ENCODE measurements at places on chromosomes 5 and 9. TPM values are rescaled to one million over a fixed set of nuclear protein-coding genes. Genes with fewer than 3 reads are reported as not detected.

DNA sequence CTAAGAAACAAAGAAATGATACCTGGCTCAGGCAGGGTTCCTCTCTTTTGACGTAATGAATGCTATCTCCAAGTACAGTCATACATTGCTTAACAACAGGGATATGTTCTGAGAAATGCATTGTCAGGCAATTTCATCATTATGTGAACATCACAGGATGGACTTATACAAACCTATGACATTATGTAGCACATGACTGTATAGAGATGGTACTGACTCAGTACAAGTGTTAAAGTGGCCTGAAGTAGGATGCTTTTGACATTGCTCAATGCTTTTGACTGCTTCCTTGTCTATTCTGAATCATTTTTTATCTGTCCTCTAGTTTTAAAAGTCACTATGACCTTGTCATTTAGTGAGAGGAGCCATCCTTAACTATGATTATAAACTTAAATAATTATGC is 147.6 kb downstream of the NR2F1-AS1 start:
- DNase-seq = no peak

GRCh38 chr5:80885396-80886000 is 74.7 kb upstream of the RASGRF2 start:
- no peak for DNase-seq

DNA sequence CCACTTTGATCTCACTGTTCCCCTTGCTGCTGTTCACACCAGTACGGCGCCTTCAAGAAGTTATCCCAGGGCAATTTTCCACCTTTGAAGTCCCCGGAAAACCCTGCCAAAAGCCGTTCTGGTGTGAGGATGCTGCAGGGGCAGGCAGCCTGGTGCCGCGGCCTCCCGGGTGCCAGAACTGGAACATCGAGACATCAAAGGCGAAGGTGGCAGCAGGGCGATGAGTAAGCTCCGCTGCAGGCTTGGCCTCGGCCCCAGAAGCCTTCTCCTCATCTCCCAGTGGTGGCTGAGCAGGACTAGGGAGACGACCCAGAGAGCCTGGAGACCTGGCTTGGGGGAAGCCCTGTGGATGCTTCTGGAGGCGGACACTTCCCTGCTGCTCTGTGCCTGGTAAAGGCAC is 115.3 kb upstream of the MSX2 start:
- no peak for DNase-seq

DNA sequence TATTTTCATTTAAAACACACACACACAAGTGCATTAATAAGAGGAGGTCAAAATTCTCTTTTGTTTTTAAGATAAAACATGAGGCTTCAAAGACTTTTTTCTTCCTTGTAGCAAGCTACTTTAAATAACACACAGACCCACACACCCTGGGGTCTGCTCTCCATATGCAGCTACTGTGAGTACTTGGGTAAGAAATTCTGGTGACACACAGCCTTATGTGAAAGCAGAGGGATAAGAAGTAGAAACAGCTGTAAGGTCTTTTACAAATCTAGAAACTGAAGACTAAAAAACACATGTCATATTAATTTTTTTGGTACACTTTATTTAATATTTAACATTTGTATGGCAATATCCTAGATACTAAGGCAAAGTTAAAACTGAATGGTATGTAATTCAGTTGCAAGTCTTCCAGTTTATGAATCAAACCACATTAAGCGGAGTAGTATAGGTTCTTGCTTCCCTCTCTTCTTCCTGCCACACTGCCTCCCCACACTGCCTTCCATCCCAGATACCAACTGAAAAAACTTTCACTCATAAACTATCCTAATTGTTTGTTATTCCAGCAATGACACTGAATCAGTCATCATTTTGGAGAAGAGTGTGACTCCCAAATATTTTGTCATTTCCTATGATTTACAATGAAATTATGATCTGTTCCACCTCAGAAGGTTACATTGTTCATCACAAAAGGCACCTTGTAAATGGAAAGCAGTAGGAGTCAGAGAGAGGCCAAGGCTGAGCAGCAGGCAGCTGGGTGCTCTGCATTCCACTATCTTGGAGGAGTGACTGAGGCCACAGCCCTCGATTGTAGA is 92.0 kb downstream of the PLCXD3 start:
- no peak for DNase-seq

- no peak for DNase-seq
Observed at GRCh38 chr5:113169720-113170119, 193.1 kb downstream of the DCP2 start.

- peak; percentile 59 for DNase-seq
Observed at GRCh38 chr9:133421615-133422542, at the start of gene ADAMTS13. Gene ADAMTS13 (plus strand): TSS chr9:133422367. CDS start chr9:133422444, 77 bp downstream.

DNA sequence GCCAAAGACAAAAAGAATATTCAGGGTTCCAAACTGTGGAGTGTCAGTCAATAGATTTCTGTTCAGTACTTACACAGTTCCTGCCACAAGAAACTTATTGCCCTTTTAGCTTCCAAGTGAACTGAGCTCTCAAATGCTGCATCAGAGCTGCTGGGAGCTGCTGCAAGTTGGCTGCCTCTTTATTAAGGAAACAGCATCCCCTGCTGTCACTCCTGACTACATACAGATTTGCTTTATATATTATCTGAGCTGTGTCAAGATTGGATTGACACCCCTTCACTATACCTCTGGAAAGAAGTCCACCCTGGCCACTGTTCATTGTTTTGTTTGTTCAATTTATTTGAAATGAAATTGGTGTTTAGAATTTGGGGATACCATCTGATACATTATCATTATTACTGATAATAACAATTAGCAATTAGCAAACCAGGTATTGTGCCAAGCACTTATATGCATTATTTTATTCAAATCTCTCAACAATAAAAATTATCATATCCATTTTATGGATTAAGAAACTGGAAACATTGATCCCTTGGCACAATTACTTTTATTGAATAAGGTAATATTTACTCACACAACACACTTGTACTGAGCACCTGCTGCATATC is 16.4 kb upstream of the C5orf58 start:
- DNase-seq = peak; percentile 11

- DNase-seq = peak; percentile 70
Observed at GRCh38 chr9:37187292-37187691, 66.9 kb downstream of the ZCCHC7 start.

DNA sequence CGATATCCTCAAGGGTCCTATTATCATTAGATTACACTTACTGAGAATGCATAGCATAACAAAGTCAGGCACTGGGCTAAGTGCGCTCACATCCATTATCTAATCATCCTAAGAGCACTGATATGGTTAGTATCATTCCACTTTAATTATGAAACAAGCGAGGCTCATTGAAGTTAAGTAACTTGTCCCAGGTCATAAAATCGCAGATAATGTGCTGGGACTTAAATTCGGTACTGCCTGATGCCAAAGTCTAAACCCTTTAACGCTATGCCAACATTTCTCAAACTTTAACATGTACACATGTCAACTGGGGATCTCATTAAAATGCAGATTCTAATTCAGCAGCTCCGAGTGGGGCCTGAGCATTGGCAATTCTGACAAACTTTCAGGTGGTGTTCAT is 204.7 kb downstream of the PTTG1 start:
- DNase-seq = no peak

DNA sequence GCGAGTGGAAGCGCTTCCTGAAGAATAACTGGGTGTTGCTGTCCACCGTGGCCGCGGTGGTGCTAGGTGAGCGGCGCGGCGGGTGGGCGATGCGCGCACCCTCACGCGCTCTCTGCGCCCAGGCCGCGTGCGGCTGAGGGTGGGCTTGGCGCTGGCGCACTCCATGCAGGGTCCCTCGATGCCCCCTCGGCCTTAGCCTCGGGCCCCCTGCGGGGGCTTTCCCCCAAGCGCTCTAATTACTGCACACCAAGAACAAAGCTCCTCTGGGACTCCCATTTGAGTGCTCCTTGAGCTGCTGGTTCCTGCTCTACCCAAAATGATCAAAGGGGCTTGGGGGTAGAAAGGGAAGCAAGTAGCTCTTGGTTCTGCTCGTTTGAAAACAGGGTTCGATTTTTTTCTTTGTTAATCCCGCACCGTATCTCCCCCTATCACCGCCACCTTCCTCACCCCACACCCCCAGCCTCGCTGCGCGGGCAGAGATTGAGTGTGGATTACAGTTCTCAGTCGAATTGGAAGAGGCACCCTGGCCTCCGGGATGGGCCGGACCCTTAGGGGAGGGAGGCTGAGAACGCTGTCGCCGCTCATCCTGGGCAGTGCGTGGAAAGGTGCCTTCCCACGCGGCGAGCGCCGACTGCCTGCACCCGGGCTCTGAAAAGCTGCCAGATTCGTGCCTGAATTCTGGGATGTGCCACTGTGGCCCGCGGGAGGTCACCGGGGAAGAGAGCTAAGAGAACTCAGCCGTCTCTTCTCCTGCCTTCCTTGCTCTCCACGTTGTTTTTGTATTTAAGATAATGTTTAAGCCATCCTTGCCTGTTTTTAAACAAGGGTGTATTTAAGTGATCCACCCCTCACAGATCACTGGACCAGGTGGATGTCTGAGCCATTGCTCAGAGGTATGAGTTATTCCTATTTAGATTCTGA is 697 bp downstream of the SLC1A1 start:
- no peak for DNase-seq

DNA sequence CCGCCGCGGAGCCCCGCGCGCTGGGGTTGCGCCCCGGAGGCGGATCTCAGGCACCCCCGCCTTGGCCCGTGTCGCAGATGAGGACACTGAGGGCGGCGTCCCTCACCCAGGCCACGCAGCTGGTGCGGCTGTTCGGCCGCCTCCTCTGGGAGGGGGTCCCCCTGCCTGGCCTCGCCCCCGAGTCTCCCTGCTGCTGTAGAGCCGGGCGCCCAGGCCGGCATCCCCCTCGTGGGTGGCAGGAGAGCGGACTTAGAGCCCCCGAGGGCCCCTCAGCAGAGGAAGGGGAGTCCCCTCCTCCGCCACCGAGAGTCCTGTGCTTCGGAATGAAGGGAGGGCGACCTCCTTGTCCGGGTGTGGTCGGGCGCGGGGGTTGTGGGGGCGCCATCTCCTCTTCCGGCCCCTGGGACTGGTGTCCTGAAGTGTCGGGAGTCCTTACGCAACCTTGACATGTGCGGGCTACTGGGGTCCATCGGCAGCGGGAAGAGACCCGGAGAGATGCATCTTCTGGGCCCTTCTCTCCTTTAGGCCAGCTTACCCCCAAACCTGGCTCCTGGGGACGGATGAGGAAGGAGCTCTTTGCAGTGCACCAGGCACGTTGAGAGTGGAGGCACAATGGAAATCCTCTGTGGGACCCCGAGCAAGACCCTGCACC is 11.7 kb upstream of the EXOSC2 start:
- DNase-seq = peak; percentile 17

- no peak for DNase-seq
Observed at GRCh38 chr9:5876026-5876425, 14.7 kb upstream of the MLANA start.

GRCh38 chr9:111187376-111187775 is 142.6 kb downstream of the OR2K2 start:
- no peak for DNase-seq

Gene FCHO2
- 7.2 TPM for total RNA-seq

Gene PROB1
- total RNA-seq = 5.9 TPM

Gene KCNN2
- not detected for total RNA-seq

Gene C6
- total RNA-seq = not detected

Gene GRIA1
- total RNA-seq = not detected

Gene RANBP3L
- not detected for total RNA-seq

Gene MEIKIN
- not detected for total RNA-seq

Gene CD72
- total RNA-seq = 67.6 TPM

Gene PCDHGC4
- total RNA-seq = 6.4 TPM

Gene PCDHB3
- total RNA-seq = not detected

Gene NEURL1B
- 0.30 TPM for total RNA-seq

Gene TAS2R1
- not detected for total RNA-seq

Gene PDCD1LG2
- not detected for total RNA-seq

All from OCI-LY7 (cell line).